ENCODE measurements at places on chromosomes 3 and 15.
A peak's percentile ranks its signal among the peaks of the same experiment; 100 is the strongest.

GRCh38 chr3:155327430-155327829, 33.9 kb upstream of the STRIT1 start:
- no peak for DNase-seq

DNA sequence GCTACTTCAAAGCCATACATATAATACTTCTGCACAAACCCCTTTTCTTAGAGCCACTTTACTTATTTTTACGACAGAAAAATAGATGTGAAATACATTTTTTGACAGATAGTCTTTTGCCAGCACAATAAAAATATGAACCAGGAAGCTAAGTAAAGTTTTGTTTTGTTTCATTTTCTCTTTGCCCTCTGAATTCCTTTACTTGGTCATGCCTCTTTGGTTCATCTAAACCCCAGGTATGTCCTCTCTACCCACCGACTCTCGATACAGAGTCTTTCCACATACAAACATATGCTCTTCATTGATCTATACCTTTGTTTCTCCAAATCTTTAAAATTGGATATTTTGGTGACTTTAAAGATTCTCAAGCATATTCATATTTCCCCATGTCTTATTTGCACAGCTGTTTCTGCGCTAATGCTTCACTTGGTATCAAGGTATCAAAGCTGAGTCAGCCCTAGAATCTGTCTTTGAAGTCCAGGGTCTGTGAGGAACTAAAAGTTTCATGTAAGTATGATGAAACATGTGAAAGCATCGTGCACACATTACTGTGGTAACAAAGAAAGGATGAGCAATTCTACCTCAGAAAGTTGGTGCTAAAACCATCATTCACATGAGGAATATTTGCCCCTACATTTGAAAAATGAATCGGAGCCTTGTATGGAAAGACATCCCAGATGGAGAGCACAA, 845.4 kb downstream of the NAALADL2 start:
- no peak for DNase-seq

DNA sequence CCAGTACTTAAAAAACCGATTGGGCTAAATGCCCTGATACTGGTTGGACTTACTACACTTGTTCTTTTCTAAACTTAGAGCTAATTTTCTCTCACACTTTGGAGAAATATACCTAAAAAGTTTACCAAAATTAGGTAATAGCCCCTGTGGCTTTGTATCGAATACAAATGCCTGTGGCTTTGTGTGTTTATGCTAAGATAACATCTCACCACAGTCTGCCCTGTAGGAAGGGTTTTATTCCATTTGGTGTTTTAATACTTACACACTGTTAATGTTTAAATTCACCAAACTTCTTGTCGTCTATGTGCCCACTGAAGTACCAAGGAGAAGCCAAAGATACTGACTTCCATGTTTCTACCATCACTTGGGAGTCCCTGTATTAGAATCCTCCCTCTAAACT, 66.4 kb downstream of the BCHE start:
- no peak for DNase-seq

- no peak for DNase-seq
Measured at GRCh38 chr15:84552896-84553295, 47.9 kb upstream of the ZSCAN2 start.

- DNase-seq: no peak
Measured at GRCh38 chr3:104066658-104067057, 1300.1 kb upstream of the ALCAM start.

DNA sequence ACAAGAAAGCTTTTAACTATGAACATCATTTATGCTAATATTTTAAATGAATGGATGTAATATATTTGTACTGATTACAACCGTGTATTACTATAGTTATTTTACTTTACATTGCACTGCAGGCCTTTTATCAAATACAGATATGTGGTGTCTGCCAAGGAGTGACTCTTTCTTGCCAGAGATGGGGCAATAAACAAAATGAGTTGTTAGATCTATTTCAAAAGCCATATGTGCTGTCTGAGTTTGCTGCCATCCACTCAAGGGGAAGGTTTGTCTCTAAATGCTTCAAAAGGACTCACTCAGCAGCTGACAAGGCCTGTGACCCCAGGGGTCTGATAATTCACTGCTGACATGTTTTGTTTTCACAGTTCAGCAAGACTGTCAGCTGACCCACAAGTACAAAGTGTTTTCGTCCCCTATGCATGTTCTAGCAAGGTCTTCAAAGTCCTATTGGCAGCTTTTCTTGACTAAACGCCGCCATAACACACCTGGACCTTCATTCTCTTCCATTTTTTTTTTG, 41.3 kb upstream of the ZBED2 start:
- DNase-seq: no peak

DNA sequence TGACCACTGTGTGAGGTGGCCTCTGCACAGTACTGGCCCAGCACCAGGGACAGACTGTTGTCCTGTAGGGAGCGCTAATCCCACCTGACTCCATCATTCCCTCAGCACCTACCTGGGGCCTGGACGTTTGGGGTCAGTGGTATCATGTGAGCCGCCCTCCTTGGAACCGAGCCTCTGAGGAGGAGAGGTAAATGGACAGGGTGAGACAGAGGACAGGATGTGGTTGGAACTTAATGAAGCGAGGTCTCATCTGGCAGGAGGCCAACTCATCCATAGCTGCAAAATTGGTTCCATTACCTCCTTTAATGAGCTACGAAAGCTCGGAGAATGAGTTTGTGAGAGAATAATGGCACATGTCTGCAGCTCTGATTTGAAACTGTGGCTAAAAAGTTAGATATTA, 13.9 kb downstream of the MAPKAPK3 start:
- DNase-seq: peak; percentile 33

DNA sequence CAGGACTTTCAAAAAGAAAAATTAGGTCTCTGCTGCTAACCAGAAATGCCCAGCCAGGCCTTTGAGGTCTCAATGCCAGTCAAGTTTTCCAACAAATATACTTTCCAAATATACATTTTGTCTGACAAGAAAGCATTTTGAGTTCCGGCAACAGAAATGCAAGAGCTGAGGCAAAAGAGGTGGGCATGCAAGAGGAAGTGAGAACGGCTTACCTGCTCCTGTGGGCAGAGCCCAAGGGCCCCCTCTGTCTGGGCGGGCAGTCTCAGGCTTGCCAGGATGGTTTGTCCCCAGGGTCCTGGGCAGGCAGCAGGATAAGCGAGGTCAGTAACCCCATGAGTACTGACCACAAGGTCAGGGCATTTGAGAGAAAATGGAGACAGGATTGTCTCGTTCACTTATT, 136.1 kb upstream of the TOPAZ1 start:
- no peak for DNase-seq

GRCh38 chr3:69425249-69425648, 39.4 kb upstream of the FRMD4B start:
- DNase-seq: peak; percentile 41

- DNase-seq: no peak
Measured at GRCh38 chr3:141746962-141747361, 8.9 kb downstream of the RNF7 start.

- no peak for DNase-seq
Measured at GRCh38 chr3:78129707-78130106, 1089.8 kb downstream of the ROBO2 start.

DNA sequence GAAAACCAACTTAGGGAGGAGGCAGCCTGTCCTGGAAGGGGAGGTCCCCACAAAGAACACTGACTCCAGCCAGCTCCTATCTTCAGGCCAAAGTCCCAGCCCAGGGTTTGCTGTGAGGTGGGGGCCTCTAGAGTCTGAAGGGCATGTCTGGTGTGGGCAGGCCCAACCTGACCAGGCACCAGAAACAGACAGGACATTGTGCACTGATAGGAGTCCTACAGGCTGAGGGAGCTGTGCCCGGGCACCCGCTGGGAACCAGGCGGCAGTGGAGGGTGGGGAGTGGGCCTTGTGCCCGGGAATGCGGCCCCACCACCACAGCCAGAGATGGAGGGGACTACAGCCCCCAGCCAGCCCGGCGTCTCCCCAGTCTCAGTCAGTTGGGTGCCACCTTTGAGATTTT, 161.4 kb downstream of the WNT7A start:
- no peak for DNase-seq

DNA sequence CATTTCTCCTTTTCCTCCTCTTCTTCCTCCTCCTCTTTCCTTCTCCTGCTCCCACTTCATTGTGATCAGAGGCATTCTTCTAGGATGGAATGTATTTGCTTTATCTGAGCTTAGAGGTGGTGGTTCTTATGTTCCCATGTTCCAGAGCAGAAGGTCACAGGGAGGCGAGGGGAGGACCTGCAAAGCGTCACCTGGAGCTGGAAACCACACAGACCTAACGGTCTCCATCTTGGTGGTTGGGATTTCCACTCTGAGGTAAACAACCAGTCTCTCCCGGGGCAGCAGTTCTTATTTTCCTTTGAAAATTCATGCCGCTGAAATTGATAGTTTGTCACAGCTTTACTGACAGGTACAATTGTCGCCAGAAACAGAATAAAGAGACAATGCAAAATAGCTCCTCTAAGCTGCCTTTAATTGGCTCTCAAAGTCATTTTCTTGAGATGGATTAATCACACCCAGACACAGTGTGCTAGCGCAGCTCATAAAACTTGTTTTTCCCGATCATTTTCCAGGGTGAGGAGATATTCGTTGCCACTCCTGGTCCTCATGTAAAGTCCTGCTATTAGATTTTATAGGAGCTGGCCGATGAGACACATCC, 16.9 kb upstream of the AGBL1 start:
- no peak for DNase-seq

DNA sequence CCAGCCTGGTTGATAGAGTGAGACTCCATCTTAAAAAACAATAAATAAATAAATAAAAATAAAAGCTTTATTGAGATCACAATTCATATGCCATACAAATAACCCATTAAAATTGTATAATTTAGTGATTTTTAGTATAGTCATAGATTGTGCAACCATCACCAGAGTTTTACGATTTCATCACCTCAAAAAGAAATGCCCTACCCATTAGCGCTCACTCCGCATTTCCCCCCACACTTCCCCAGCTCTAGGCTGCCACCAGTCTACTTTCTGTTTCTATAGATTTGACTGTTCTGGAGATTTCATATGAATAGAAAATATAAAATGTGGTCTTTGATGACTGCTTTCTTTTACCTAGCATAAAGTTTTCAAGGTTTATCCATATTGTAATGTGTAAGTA, 57.0 kb downstream of the ARHGEF26 start:
- no peak for DNase-seq

DNA sequence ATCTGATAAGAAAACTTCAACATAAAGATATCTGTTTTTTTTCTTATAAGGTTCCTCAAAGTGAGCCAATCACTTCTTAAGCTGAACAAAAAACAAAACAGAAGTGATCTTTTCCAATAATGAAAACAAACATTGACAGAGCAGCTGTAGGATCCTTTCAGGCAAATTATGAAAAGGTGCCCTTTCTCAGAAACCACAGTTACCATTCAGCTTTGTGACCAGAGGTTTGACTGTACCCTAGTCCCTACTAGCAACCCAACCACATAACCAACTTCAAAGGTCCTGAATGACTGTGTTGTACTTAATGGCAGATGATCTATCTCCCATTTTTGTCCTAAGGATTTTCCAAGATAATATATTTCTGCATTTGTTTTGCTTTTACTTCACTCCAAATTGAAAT, 39.4 kb upstream of the CCR2 start:
- DNase-seq: no peak

DNA sequence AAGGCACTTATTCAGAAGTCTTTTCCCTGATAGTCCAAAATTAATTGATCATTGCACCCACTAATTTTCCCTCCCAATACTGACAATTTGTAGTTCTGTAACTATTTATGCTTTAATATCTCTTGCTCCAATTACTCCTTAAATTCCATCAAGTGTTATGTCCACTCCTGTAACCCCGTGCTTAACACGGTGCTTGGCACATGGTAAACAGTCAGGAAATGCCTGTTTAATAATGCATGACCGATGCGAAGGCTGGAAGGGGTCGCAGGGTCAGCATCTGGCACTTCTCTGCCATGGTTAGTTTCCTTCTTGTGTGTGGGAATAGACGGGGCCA, 553 bp upstream of the SEC22A start:
- no peak for DNase-seq

GRCh38 chr3:78497021-78497420, 1270.8 kb downstream of the ROBO1 start:
- DNase-seq: no peak

DNA sequence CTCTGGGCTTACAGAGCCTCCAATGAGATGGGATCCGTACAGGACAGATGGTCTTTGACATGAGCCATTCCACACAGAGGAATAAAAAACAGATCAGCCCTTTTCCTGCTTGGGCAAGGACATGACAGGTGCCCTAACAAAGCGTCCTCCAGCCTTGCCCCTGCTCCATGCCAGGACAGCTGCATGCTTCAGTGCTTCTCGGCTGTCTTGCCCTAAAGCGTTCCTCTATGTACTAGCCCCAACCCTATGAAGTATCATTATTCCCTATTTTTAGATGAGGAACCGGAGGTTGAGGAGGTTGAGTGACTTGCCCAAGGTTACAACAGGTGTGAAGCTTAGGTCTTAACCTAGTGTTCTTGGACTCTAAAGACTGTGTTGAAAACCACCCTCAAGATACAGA, 10.5 kb downstream of the POMGNT2 start:
- no peak for DNase-seq

DNA sequence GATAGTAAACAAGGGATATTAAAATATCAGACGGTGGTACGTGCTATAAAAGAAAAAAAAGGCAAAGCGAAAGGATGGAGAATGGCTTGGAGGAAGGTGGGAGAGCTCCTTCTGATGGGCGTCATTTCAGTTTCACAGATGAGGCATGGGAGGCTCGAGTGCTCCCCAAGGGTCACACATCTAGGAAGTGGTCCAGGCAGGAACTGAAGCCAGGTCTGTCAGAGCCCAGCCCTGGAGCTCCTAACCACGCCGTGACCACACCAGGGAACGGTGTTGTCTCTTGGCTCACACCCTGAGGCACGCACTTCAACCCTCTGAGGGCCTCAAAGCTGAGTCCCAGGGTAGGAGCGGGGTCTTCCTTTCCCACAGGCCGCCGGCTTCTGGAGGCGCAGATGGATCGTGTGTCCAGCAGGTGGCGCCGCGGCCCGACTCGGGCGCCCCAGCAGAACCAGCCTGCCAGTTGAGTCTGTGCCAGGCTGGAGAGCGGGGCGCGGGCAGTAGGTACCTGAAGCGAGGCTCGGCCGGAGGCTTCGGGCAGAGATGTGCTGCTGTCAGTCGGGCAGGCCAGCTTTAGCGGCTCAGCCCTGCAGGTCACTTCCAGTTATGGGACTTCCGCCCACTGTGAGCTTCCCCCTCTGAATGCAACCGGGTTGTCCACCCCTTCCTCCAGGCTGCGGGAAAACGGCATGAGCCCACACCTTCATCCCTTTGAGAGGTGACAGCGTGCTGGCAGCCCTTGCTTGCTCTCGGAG, 68.1 kb downstream of the SLC6A1 start:
- DNase-seq: peak; percentile 63

DNA sequence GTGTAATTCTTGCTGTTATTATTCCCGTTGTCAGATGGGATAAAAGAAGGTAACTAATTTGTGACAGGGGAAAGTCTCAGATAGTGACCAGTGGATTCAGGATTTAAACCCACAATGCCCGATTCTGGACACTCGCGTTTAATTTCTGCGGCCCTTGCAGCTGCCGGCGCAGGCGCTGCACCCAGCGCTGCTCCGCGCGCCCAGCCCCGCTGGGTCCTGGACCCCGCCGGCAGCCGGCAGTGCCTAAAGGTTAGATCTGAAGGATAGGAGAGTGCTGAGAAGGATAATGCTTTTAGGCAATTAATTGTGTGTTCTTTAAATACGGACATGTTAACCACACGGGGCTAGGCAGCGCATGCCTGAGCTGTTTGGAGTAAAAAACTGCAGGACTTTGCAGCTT, 3.6 kb upstream of the MKRN3 start:
- DNase-seq: no peak

GRCh38 chr15:94968133-94968532, 736.8 kb downstream of the MCTP2 start:
- DNase-seq: no peak
